Activated T-helper 9 cell treated with anti-CD3 and anti-CD28 coated beads, Interleukin-2, amount 50 U/mL, for 16 hours (primary cell): ENCODE measurements at places on chromosomes 3 and 15.

GRCh38 chr3:161489395-161489794 is 7.2 kb upstream of the OTOL1 start:
- no peak for DNase-seq

GRCh38 chr3:179081885-179082284 is 10.3 kb upstream of the ZMAT3 start:
- DNase-seq = no peak

GRCh38 chr3:121436641-121437040 is 109.1 kb downstream of the POLQ start:
- no peak for DNase-seq

- DNase-seq = no peak
These were observed 141.5 kb upstream of the UMPS start for GRCh38 chr3:124588794-124589193.

DNA sequence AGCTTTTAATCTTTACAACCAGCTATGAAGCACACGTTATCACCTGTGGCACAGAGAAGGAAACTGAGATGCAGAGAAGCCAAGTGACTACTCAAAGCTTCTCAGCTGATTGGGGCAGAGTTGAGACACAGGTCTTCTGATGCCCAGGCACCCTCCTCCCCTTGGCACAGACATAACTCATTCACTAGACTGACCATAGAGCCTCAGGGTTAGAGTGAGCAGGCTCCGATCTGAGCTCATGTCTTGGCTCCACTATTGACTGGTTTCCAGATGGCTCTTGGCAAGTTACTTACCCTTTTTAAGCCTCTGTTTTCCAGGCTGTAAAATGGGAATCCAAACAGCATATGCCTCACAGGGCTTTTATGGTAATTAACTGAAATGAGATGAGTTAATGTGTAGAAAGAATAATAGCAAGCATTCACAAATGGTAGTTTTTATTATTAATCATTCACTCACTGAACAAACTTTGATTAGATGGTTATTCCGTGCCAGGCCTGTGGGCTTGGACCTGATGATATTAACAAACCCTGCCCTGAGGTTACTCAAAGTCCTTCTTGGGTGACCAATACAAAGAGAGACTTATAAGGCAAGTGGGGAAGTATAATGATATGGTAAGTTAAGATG is 184.3 kb downstream of the ANXA2 start:
- no peak for DNase-seq

GRCh38 chr3:22156868-22157267 is 405.9 kb upstream of the ZNF385D start:
- no peak for DNase-seq

- DNase-seq = no peak
These were observed 18.3 kb upstream of the ONECUT1 start for GRCh38 chr15:52808441-52808840.

DNA sequence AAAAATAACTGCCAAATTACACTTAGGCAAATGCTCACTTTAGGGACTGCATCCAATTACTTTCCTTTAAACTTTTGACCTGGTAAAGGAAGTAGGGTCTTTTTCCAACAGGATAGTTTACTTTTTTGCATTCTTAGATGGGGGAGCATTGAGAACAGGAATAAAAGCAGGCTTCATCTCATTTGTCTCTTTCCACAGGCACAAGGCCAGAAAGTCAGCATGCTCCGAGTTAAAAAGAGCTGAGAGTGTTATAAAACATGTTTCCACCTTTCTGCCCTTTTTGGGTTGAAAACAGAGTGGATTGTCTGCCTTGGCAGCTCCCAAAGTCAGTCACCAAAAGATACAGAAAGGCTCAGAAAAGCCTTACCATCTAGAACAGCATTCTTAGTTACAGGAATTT is 404.9 kb upstream of the ALCAM start:
- no peak for DNase-seq

GRCh38 chr15:49978121-49978520 is 140.9 kb downstream of the ATP8B4 start:
- no peak for DNase-seq

GRCh38 chr3:73626106-73626505 is 1.4 kb upstream of the PDZRN3 start:
- DNase-seq = no peak

GRCh38 chr3:46065750-46066256 is 38.5 kb upstream of the XCR1 start:
- no peak for DNase-seq

GRCh38 chr3:94011233-94011711 is 17.1 kb downstream of the STX19 start:
- no peak for DNase-seq

DNA sequence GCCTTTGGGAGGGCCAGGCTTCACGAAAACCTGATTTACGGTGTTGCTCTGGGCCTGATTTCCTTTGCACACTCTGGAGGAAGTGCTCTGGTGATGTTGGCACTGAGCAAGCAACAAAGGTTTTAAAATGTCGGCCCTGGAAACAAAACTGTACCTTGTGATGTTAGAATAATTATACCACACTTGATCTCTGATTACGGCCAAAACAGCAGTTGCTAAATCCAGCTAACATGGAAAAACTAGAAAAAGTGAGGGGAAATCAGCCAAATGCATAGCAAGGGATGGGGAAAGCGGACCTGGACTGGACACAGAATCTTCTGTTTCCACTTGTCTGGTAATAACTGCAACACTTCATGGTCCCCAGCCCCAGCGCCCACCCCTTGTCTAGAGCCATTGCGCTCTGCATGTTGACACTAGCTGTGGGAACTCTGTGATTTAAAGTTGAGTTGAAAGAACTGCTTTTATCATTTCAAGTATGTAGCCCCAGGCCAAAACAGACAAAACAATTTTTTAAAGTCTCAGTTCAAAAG is 120.1 kb downstream of the VGLL4 start:
- no peak for DNase-seq

- DNase-seq = no peak
These were observed 109.7 kb downstream of the LRRK1 start for GRCh38 chr15:101028772-101029438.

DNA sequence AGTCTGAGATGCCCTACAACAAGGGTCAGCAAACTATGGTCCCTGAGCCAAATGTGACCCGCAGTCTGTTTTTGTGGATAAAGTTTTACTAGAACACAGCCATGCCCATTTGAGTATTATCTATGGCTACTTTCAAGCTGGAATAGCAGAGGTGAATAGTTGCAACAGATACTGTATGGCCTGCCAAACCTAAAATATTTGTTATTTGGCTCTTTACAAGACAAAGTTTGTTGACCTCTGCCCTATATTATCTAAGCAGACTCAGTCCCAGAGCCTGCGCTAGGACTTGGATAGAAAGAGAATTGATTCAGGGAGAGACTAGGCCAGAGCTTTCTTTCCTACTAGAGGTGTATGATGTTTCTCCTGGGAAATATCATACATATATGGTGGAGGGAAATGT is 81.7 kb upstream of the NMNAT3 start:
- DNase-seq = no peak

DNA sequence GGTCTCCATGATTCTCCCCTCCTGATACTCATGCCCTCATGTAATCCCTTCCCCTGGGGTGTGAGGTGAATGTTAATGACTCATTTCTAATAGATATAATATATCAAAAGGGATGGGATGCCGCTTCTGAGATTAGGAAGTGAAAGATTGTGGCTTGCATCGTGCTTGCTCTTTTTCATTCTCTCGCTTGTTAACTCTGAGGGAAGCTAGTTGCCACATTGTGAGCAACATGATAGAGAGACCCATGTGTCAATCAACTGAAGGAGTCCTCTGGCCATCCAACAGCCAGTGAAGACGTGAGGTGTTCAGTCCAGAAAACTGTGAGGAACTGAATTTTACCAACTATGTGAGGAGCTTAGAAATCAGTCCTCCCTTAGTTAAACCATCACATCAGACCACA is 28.9 kb upstream of the DRD3 start:
- no peak for DNase-seq

- DNase-seq = no peak
These were observed 621 bp upstream of the PARP6 start for GRCh38 chr15:72272997-72273352.

DNA sequence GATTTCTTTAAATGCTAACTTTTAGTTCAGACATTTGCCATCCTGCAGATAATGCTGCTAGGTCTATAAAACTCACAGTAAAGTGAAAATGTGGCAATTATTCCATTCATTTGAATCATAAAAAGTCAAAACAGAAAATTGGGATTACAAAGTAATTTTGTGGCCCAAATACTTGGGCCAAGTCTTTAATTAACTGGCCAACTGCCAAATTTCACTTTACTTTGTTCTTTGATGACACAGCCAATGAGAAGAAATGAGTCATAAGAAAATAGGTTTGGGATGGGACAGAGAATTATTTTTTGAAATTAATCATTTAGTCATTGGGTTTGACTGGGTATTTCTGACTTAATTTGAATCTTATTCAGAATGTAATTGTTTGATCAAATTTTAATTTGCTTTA is 89.8 kb upstream of the SLC2A2 start:
- DNase-seq = no peak

DNA sequence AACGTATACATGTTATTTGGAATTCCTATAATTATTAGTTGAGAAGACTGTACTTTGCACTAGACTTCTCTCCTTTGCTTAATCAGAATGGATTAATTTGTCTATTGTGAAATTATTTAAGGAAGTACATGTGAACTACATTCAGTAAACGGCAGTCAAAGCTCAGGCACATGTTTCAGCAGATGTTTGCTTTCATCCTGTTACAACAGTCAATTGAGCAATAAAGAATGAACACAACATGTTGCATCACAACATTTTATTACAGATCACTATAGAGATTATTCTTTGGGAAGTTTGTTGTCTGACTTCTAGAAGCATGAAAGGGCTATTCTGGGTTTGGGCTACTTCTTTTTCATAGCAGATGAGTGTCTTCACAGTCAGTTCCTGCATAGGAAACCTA is 39.2 kb downstream of the RAB27A start:
- DNase-seq = no peak

- DNase-seq = no peak
These were observed 79.8 kb downstream of the SHQ1 start for GRCh38 chr3:72768481-72768880.
